ENCODE measurements at places on chromosomes 2 and 18.

DNA sequence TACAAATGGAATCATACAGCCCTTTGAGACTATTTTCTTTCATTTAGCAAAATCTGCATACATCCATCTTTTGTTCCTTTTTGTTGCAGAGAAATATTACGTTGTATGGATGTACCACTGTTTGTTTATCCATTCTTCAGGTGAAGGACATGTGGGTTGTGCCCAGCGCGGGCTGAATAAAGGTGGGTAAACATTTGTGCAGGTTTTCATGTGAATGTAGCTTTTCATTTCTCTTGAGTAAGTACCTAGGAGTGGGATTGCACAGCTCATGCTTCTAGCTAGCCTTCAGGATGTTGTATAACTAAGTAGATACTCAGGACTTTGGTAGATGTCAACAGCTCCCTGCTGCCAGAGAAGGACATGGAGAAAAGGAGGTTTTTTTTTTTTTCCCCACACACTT, 50.6 kb upstream of the SPRED2 start:
- no peak for DNase-seq

GRCh38 chr18:42958353-42958752, 157.1 kb downstream of the RIT2 start:
- no peak for DNase-seq

- no peak for DNase-seq
Observed at GRCh38 chr2:45837812-45838341, 186.4 kb downstream of the PRKCE start.

DNA sequence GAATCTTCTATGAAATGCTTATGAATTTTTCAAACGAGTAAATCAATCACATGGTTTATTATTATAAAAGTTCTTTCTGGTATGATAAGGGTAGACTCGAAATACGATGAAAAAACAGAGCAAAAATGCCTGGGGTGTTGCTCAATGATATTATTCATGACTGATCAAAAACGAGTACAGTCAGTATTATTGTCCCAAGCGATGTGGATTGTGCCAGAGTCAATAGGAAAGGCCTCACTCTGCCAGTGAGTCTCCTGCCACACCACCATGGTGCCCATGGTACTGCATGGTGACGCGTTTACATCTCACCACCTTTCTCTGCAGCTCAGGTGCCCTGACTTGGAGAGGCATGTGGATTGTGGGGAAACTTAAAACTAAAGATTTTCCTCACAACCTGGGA, 58.5 kb downstream of the KCTD1 start:
- DNase-seq, result no peak

DNA sequence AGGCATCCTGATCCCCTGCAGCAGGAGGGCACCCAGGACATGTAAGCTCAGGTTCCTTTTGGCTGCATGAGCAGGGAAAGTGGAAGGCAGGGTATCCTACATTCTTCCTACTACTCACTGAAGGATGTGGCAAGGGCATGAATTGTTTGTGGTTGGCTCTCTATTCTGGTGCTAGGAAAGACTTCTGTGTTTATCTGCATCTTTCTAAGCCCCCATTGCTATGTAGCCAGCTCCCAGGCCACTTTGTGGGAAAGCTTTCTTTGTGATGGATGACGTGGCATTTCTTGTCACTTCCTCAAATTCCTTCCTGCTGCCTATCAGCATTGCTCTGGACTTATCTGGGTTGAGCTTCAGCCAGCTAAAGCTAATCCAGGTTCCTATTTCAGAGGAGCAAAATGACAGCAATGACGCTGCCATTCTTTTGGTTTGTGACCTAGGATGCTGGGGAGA, 46.2 kb downstream of the MEIS1 start:
- no peak for DNase-seq

GRCh38 chr2:30145826-30146336, 926 bp upstream of the YPEL5 start:
- DNase-seq, result no peak

DNA sequence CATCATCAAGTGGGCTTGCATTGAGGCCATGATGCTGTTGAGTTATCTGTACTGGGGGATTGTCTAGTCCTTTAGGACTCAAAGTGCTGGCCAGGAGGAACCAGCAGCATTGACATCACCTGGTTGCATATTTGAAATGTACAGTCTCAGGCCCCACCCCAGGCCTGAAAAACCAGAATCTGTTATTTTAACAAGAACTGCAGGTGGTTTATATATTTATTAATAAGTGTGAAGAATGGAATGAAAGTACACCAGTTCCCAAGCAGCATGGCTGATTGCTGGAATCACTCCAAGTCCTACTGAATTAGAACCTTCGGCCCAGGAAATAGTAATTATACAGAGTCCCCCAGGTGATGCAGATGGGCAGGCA, 2.8 kb downstream of the IL1F10 start:
- no peak for DNase-seq

Measured in activated effector memory CD4-positive, alpha-beta T cell treated with anti-CD3 and anti-CD28 coated beads, Interleukin-2, amount 50 U/mL, for 16 hours (primary cell).